ENCODE measurements at places on chromosomes 4 and X.

- DNase-seq = no peak
Observed at GRCh38 chr4:173493041-173493440, 37.0 kb downstream of the HAND2 start.

DNA sequence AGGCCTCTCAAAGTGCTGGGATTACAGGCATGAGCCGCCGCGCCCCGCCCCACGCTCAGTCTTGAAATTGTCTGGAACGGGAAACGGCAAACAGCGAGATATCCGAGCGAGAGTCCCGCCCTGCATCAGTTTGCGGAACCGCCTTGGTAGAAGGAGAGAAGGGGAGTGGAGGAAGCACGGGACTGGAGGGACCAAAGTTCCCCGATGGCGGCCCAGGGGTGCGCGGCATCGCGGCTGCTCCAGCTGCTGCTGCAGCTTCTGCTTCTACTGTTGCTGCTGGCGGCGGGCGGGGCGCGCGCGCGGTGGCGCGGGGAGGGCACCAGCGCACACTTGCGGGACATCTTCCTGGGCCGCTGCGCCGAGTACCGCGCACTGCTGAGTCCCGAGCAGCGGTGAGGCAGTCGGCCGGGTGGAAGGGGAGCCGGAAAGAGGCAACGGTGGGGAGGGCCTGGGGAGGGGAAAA is at the start of gene BST1:
TSS of gene BST1 (plus strand) at position 125 of the 463 bp plus-strand sequence. CDS start at position 205, 80 bp downstream.
- DNase-seq = peak; percentile 16

DNA sequence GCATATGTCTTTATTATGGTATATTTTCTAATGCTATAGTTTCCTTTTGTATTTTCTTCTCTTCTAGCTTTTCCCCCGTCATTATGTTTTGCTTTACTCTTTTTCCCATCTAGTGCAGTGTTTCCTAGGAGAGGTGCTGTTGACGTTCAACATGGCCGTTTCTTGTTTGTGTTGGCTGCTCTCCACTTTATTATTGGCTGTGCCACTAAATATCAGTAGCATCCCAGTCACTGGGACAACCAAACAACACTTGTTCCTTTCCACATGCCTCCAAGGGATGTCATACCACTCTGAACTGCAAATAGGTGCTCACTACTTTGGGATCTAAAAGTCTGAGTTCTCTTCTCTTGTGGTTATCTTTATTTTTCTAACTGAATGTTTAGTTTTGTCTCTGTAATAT is 26.5 kb downstream of the GBA3 start:
- no peak for DNase-seq

- no peak for DNase-seq
Observed at GRCh38 chr4:154312246-154312645, 179.4 kb downstream of the DCHS2 start.

DNA sequence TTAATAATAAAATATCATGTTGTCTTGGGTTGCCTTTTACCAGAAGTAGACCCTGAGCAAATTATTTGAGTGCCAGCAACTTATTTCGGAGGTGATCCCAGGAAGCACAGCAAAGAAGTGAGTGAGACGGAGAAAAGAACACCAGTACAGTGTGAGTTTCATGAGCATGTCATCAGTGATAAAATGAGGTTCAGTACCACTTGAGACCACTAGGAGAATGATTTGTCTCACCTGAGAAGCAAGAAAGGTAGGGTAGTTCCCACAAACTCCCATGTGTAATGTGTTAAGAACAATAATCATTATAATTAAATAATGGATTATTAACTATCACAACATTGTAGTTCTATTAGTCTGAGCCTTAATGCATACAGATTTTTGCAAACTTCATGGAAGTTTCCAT is 112.8 kb upstream of the DMD start:
- no peak for DNase-seq

- no peak for DNase-seq
Observed at GRCh38 chr4:174983128-174983750, 65.1 kb downstream of the ADAM29 start.

GRCh38 chr4:141565379-141566089 is 70.8 kb upstream of the IL15 start:
- DNase-seq = no peak

- no peak for DNase-seq
Observed at GRCh38 chrX:110915111-110915510, 119.5 kb upstream of the CHRDL1 start.

- no peak for DNase-seq
Observed at GRCh38 chrX:623599-624315, 6.8 kb upstream of the SHOX start.

Measured in activated CD8-positive, alpha-beta memory T cell treated with anti-CD3 and anti-CD28 coated beads for 1 hour (primary cell).